A172 (cell line): ENCODE measurements at places on chromosomes 2 and 18. TPM values are rescaled to one million over a fixed set of nuclear protein-coding genes. Genes with fewer than 3 reads are reported as not detected.

SATB2 gene
- 8.8 and 10.2 TPM in 2 replicates for total RNA-seq

GPD2 gene
- total RNA-seq, result 93.5 and 114 TPM in 2 replicates

SP140 gene
- 0.65 and 1.6 TPM in 2 replicates for total RNA-seq

SLC9A4 gene
- 0.31 and 0.84 TPM in 2 replicates for total RNA-seq

IKZF2 gene
- 1.5 and 1.8 TPM in 2 replicates for total RNA-seq

HOXD8 gene
- 11.6 and 20.4 TPM in 2 replicates for total RNA-seq

CHRND gene
- not detected in 2 replicates for total RNA-seq

CFAP210 gene
- not detected in 2 replicates for total RNA-seq

CROCC2 gene
- 0.02 TPM in 1 of 2 replicates, not detected in the other for total RNA-seq

GRCh38 chr2:106944215-106944614, 58.2 kb upstream of the ST6GAL2 start:
- no peak for DNase-seq

DNA sequence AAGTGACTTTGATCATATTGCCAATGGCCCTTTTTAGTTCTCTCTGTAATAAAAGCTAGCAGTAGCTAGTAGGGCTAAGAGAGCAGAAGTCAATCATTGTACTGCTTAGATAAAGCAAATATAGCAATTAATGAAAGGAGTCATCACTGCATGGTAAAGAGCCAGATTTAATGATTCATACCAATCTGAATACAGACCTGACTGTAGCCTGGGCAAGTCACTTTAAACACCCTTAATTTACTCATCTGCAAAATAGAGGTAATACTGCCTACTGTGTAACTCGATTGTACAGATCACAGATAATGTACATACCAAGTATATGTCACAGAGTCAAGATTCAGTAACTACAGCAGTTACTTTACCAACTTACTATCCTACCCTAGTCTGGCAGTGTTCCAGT, 63.6 kb downstream of the ASXL2 start:
- DNase-seq, result no peak

GRCh38 chr2:174771631-174772471, 7.6 kb upstream of the CHRNA1 start:
- DNase-seq, result peak; percentile 81

- DNase-seq, result no peak
These were observed 13.1 kb downstream of the PPP3R1 start for GRCh38 chr2:68238955-68239822.

DNA sequence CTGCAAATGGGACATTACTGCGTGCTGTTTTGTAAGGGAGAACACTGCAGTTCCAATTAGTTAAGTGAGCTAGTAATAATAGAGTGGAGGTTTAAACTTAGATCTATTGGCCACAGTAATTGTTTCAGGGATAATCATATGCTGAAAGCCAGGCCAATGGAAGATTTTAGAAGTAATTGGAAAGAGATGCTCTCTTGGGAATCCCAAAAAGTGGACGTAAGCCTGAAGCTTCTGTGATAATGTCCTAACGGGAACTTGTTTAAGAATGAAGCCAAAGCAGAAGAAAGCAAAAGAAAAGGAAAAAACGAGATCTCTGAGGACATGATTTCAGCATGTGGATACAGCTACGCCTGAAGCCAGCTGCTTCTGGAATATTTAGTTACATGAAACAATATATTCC, 594.6 kb downstream of the SLC4A3 start:
- DNase-seq, result no peak

- no peak for DNase-seq
These were observed 69.7 kb downstream of the ZNF532 start for GRCh38 chr18:58934356-58934755.

DNA sequence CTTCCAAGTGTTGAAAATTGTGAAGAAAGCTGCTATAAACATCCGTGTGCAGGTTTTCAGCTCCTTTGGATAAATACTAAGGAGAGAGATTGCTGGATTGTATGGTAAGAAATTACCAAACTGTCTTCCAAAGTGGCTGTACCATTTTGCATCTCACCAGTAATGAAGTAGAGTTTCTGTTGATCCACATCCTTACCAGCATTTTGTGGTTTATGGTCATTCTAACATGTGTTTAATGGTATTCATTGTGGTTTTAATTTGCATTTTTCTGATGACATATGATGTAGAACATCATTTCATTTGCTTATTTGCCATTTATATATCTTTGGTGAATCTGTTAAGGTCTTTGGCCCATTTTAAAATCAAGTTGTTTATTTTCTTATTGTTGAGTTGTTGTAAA, 260.7 kb downstream of the SPAG16 start:
- no peak for DNase-seq

- no peak for DNase-seq
These were observed 3.0 kb downstream of the PROC start for GRCh38 chr2:127421116-127421800.

DNA sequence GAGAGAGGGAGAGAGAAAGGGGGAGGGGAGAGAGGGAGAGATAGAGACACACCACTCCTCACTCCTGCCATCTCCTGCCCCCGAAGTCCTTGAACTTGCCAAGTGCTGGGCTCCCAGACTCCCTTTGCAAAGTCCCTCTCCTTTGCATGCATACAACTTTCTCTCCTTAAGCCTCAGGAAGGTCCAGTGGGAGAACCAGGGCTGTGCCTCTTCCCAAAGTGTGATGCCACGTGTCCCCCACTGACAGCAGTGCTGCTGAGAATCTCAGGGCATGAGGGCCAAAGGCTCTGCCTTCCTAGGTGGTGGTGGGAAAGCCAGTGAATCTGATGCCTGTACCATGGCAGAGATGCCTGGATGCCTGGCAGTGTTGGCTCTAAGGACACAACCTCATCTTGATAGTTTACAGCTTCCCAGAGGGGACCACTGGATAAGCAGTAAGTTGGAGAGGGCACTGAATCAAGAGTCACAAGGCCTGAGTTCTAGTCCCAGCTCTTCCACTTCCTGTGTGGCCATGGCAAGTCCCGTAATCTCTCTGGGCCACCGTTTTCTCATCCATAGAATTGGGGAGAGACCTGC, 103.4 kb downstream of the CLIP4 start:
- DNase-seq, result no peak

DNA sequence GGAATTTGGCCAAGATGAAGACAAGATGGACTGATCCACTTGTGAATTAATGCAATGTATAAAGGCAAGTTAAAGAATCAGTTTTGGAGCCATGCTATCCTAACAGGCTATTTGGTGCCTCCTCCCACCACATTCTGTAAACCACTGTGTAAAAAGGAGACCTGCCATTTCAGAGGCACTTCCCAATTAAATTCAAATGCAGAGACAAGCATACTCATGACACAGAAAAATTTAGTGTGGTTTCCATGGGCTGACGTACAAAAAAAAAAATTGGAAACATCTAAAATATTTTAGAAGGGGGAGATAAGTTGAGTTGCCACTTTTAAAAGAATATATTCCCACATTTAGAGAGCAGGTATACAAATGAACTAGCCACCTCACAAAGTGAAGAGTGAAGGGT, 112.1 kb downstream of the TCF4 start:
- DNase-seq, result no peak

- DNase-seq, result peak; percentile 18
These were observed 469.3 kb downstream of the PLCL1 start for GRCh38 chr2:198273660-198274059.

GRCh38 chr2:55169915-55170314, 62.2 kb downstream of the CLHC1 start:
- no peak for DNase-seq

- no peak for DNase-seq
These were observed 11.6 kb downstream of the FHL2 start for GRCh38 chr2:105387225-105387624.
